ENCODE measurements at places on chromosomes 7 and 10.

DNA sequence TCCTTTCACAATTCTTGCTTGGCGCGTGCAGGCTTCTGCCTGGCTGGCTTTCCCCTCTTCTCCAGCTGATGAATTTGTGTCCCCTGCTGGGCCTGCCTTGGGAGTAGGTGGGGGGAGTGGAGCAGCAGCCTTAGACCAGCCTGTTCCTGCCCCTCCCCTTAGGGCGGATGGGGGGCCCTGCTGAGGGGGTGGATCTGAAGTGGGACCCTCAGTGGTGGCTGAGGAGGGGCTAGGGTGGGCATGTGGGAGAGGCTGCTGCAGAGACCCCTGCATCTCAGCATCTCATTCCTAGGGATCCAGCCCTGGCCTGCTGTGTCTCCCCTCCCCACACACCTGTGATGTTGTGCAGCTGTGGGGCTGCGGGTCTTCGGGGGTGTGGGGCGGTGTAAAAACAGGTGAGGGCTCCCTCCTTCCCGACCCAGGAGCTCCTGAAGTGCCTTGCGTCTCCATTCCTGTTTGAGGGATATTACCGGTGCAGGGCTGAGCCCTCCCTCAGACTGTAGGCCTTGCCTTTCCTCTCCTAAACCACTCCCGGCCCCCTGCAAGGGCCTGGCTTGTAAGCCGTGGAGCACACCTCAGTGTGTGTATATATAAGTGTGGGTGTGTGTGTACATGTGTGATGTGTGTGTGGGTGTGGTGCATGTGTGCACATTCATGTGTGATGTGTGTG is 24.7 kb downstream of the ADCYAP1R1 start:
- no peak for DNase-seq

GRCh38 chr10:51010977-51011376 is 63.3 kb upstream of the PRKG1 start:
- DNase-seq, result no peak

DNA sequence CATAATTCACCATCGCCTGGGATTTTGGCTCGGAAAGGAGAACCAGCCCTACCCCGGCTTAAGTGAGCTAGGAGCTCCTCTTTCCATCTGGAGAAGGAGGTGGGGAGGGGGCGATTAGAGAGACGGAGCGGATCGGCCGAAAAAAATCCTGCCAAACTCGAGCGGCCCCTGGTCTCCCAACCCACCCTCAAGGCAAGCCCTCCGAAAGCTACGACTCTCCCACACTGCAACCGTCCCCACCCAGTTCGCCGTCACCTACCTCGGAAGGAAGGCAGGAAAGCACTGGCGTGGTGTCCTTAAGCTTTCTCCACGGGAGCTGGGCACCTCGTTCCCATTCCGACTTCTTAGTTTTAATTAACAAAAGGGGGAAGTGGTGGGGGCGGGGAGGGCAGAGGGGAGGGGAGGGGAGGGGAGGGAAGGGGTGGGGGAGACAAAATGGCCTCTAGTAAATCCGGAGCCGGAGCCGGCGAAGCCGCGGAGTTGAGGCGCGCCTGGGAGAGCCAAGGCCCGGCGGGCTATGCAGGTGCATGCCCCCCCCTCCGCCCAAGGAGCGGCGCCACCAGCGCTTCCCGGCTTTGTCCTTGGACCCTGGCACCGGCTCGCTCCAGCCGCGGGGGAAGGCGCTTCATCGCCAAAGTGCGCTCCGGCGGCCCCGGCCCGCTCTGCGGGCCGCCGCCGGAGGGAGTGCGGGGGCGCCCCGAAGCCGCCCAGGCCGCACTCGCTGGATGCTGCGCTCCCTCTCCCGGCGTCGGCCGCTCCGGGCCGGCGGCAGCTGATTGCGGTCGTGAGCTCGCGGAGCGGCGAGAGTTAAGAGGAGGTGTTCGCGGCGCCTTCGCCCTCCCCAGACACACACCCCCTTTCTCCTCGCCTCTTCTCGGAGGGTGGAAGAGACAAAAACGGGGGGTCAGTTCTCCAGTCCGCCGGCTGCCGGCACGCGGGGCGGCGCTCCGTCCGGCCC is at the start of gene LRRC4:
Gene LRRC4, minus strand, starts transcription at position 784 of the 958 bp plus-strand sequence. CDS start 797 bp downstream, outside the sequence.
- no peak for DNase-seq

GRCh38 chr10:88553116-88553752 is 29.9 kb downstream of the RNLS start:
- DNase-seq, result no peak

GRCh38 chr10:131975003-131975402 is 6.7 kb downstream of the BNIP3 start:
- no peak for DNase-seq

DNA sequence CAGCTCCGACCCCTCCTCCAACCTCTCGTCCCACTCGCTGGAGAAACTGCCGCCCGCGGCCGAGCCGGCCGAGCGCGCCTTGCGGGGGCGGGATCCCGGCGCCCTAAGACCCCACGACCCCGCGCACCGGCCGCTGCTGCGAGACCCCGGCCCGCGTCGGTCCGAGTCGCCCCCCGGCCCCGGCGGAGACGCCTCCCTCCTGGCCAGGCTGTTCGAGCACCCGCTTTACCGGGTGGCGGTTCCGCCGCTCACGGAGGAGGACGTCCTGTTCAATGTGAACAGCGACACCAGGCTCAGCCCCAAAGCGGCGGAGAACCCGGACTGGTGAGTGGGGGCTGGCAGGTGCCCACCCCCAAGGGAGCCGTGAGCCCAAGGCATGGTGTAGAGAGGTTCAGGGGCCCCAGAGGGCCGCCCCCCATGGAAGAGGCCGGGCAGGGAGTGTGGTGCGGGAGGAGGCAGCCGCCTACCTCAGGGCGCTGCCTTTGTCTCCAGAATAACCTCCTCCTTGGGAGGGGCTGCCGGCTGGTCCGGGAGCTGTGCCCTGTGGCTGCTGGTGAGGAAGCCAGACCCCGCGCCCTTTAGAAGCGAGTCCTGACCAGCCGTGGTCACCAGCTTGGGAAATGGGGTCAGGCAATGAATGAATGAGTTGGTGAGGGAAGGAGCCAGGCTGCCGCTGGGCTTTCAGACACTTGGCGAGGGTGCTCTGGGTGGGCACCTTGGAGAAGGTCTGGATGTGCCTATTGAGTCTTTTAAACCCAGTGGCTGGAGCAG is 1.3 kb downstream of the FAM20C start:
- DNase-seq, result no peak

- DNase-seq, result no peak
Observed at GRCh38 chr10:87846023-87846422, 17.3 kb downstream of the KLLN start.

- no peak for DNase-seq
Observed at GRCh38 chr10:98610301-98610700, 163.6 kb upstream of the HPS1 start.

GRCh38 chr7:156816943-156817572 is 75.9 kb downstream of the LMBR1 start:
- DNase-seq, result no peak

Data from stimulated activated CD8-positive, alpha-beta memory T cell treated with anti-CD3 and anti-CD28 coated beads, Interleukin-7, amount 100 ng/mL, for 1 hour (primary cell).